ENCODE measurements at places on chromosomes 6 and 20. TPM values are rescaled to one million over a fixed set of nuclear protein-coding genes. Genes with fewer than 3 reads are reported as not detected.

Gene ZSCAN16
- 5.3 TPM for total RNA-seq

Gene DSP
- 0.15 TPM for total RNA-seq

Gene MAP3K7
- total RNA-seq: 27.6 TPM

Gene SRMS
- not detected for total RNA-seq

Gene DPPA5
- not detected for total RNA-seq

GRCh38 chr6:152301021-152301764 lies 336.0 kb downstream of the SYNE1 start:
- DNase-seq: no peak

DNA sequence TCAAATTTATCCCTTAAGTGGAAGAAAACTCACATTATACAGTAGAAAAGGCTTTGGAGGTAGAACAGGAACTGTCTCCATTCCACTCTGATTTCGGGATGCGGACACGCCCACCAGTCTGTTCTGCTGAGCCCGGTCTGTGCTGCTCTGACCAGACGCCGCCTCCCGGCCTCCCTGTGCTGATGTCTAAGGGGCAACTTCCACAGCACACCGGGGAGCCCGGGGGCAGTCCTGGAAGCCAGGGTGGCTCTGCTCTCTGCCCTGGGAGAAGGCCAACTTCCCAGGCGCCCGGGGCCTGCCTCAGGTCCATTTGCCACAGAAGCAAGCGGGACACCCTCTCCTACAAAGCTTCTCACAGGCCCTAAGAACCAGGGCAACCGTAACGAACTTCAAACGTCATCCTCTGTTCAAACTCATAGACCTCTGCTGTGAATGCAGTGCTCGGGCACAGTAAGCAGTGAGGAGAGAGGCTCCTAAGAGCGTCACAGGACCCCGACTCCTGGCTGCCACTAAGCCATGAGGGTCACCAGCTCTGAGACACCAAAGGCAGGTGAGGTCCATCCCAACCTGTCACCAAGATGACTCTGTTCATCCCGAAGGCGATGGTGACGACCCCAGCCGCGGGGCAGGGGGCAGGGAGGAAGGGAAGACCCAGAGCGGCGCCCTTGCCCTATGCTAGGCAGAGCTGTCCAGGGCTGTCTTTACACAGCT lies 5.6 kb downstream of the TAF4 start:
- no peak for DNase-seq

DNA sequence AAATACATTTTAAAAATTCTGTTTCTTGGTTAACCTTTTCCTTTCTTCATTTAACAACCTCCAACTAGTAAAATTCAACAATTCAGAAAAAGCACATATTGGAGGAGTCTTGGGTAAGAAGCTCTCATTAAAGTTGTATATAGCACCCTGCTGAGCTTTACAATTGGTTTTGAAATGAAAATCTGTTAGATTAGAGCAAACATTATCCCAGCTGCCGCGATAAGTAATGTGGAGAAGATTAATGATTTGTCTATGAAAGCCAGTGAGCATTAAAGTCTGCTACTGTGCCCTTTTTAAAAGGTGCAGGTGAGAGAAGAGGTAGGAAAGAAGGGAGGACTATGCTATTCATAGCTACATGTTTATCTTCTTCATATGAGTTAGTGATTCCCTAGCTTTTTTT lies 201.5 kb downstream of the ZFAND3 start:
- DNase-seq: no peak

DNA sequence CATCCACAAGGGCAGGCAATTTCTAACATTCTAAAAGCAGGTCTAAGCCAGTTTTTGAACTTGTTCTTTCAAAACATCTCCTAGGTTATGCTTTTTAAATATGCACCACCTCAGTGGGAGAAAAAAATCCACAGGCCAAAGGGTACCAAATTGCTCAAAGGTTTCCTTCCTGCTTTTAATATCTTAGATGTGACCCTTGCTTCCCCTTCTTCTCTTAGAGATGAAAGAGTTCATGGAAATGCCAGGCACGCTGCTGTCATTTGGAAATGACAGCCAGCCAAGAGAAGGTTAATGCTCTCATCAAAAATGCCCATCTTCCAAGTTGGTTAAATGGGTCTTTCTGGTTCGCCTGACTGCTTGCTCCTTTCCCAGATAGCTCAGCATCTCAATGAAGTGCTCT lies 497.1 kb downstream of the CD83 start:
- no peak for DNase-seq

DNA sequence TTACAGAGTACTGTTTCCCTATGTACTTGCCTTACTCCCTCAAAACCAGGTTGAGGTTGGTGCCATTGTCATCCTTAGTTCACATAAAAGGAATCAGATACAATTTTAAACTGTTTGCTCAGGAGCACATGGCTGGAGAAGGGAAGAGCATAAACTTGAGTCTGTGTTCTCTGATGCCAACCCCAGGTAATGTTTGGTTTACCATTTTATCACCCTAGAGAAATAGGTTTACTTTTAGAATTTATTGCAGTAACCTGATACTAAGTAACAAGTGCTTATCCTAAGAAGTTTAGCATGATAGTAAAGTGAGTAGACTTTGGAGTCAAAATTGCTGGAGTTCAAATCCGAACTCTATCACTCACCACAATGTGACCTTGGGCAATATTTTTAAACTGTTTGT lies 86.3 kb downstream of the RFPL4B start:
- DNase-seq: no peak

DNA sequence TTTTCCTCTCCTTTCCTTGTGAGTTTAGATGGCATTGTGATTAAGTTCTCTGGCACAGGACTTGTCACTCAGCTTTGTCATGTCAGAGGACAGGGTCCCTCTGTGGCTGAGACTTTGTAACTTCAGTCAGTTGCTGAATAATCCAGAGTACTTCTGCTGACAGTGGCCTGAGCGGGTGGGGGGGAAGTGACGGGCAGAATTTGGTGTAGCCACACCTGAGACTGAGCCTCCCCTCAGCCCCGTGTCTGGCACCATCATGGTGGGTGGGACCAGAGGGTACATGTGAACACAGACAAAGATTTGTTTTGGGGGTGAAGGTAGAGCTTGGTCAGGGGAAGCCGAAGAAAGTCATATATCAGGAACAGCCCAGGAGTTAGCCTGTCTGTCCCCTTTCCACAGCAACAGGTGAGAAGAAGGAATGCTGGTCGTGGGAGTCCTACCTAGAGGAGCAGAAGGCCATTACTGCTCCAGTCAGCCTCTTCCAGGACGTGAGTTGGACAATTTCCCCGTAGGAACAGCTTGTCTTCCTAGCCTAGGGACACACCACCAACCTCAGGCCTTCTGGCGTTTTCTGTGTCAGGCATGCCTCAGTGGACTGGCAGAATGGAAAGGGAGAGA lies 20.9 kb downstream of the L3MBTL1 start:
- DNase-seq: no peak

- DNase-seq: no peak
Observed at GRCh38 chr6:20092071-20092566, 120.2 kb downstream of the MBOAT1 start.

DNA sequence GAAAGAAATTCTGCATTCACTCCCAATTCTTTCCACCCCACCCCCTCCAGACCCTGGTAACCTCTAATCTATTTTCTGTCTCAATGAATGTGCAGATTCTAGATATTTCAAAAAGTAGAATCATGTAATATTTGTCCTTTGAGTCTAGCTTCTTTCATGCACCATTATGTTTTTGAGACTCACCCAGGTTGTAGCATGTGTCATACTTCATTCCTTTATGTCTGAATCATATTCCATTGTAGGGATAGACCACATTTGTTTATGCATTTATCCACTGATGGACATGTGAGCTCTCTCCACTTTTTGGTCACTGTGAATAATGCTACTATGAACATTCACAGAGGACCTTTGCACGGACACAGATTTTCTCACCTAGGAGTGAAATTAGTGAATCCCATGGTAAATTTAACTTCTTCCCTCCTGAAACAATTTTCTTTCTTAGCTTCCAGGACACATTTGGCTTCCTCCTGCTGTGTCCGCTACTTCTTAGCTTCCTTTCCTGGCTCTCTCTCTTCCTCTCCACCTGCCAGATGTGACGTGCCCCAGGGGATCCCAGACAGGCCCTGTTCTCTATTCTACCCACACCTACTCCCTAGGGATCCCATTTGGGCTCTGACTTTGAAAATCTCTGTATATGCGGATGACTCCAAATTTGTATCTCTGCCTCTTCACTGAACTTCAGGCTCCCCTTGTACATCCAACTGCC lies 24.1 kb upstream of the ARFGEF2 start:
- no peak for DNase-seq

Measured in activated CD4-positive, alpha-beta memory T cell treated with anti-CD3 and anti-CD28 coated beads, Interleukin-2, amount 10 ng/mL, durations not matched to agents 7 days and 5 days (primary cell).